Stimulated activated effector memory CD8-positive, alpha-beta T cell treated with anti-CD3 and anti-CD28 coated beads, Interleukin-12 subunit alpha, Interleukin-12 subunit beta, amount 100 ng/mL, for 72 hours (primary cell): ENCODE measurements at places on chromosomes 3 and 15.

DNA sequence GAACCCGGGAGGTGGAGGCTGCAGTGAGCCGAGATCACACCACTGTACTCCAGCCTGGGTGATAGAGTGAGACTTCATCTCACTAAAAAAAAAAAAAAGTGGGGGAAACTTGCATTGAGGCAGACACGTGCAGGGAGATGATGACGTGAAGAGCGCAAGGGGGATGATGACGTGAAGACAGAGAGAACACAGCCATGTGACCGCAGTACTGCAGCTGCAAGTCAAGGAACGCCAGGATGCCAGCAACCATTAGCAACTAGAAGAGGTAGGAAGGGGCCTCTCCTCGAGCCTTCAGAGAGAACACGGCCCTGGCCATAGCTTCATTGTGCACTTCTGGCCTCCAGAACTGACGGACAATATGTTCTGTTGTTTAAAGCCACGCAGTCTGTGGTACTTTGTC, 28.3 kb downstream of the RFT1 start:
- no peak for DNase-seq

- no peak for DNase-seq
Observed at GRCh38 chr15:39869254-39869653, 50.8 kb downstream of the GPR176 start.

- no peak for DNase-seq
Observed at GRCh38 chr3:61734749-61735686, 173.6 kb downstream of the PTPRG start.

DNA sequence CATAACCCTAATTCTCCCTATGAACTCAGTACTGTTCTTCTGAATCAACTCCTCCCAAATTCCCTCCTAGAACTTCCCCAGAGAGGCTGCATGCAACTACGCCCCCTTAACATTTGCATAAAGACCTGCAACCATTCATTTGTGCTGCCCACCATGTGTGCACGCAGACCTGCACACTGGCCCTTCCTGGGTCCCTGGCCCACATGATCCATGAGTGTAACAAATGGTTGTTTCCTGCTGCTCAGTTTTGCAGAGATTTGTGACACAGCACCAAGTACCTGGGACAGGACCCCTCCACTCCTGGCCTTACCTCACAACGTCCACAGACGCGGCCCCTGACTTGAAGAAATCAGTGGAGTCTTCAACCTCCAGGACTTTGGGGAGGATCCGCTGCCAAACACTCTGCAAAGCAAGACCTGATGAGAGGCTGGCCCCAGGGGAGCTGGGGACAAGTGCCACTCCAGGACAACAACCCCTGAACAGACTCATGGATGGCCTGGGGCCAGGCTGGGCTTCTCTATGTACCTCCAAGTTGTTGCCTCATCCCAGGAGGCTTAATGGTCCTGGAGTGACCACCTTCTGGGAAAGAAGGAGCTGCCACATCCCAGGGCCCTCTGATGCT, 33.8 kb downstream of the ALDH1L1 start:
- peak; percentile 2 for DNase-seq

DNA sequence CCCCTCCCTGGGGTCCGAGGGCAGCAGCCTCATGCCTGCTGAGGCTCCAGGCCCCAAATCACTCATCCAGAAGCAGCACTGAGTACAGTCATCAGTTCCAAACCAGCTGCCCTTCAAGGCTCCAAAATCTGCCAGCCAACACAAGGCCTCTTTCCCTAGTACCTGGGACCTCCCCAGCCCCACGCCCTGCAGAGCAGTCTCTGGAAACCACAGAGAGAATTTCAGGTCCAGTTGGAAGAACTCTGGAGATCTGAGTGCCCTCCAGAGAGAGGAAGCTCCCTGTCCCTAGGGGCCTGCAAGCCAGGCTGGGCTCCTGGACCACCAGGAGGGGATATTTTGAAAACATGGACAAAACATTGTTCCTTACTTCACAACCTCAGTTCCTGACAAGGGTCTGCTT, 26.2 kb downstream of the TKT start:
- no peak for DNase-seq

DNA sequence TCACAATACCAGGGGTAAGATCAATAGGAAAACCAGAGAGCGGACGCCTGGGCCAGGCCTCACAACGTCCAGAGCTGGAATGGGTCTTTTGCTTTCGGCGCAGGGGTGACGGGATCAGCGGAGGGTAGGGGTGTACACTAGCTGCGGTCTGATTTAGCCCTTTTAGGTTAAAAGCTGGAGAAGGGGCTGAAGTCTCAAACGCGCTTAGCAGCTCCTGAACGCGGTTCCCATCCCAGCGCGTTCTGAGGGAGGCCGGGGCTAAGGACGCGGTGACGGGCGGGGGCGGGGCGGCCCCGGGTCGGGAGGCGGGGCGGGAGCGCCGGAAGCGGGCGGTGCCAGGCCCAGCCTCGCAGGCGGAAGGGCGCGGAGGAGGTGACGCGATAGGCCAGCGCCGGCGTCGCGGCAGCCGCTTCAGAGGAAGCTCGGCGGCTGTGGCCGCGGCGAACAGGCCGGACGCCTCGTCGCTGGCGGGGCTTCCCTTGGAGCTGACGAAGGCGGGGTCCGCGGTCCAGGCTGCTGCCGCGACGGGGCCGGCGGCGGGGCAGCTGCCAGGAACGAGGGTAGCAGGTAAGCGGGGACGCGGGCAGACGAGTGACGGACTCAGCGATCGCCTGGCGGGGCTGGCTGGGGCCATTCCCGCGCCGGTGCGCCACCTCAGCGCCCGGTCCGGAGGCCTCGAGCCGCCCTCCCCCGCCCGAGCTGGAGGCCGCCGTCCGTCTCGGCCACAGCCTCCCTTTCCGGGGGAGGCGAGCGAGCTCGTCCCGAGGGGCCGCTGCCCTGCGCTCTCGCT, at the start of gene SENP5:
TSS of gene SENP5 (plus strand) at position 414 of the 790 bp plus-strand sequence. CDS start 17,262 bp downstream, outside the sequence.
- DNase-seq, result peak; percentile 90

DNA sequence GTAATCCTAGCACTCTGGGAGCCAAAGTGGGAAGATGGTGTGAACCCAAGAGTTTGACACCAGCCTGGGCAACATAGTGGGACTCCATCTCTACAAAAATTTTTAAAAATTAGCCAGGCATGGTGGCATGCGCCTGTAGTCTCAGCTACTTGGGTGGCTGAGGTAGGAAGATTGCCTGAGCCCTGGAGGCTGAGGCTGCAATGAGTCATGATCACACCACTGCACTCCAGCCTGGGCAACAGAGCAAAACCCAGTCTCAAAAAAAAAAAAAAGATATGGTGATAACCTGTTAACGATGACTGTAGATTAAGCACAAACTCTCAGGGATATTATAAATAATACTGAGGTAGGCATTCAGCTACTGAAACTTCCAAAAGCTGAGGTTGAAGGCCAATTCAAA, 107.5 kb downstream of the SLC49A4 start:
- no peak for DNase-seq

DNA sequence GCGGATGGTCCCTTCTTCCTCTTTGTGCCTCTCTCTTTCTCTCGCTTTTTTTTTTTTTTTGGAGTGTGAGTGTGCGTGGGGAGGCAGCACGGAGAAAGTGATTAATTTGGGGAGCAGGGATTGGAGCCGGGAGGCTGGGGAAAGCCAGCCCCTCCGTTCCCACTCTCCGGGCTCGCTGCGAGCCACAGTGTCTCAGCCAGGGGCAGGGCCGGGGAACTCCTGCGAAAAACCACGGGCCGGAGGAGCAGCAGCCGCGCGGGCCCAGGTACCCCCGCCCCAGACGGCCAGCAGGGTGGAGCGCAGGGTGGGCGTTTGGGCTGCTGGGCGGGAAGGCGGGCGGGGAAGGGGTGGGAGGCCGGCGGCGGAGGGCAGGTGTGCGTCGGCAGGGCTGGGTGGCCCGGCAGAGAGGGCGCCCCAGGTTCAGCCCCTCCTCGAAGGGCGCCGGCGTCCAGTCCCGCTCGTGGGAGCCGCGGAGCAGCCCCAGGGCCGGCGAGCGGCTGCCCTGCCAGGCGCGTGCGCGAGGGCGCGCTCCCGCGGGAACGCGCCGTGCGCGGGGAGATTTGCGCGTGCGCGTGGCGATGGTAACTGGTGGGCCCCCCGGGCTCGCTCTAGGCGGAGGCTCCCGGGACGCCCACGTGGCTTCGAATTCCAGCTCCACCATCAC, 1.4 kb downstream of the CHL1 start:
- no peak for DNase-seq

- no peak for DNase-seq
Observed at GRCh38 chr3:4447295-4447999, 19.6 kb downstream of the SUMF1 start.

- DNase-seq, result no peak
Observed at GRCh38 chr3:193593668-193594030, 641 bp downstream of the OPA1 start.

GRCh38 chr3:32412887-32413286, 21.2 kb downstream of the CMTM7 start:
- DNase-seq, result no peak

GRCh38 chr3:46406788-46407611, at the start of the genes CCR5AS and CCRL2:
Gene CCR5AS (minus strand): TSS chr3:46407066.
Gene CCRL2 (plus strand): TSS chr3:46407259. CDS start chr3:46408080, 821 bp downstream.
- DNase-seq, result peak; percentile 74

DNA sequence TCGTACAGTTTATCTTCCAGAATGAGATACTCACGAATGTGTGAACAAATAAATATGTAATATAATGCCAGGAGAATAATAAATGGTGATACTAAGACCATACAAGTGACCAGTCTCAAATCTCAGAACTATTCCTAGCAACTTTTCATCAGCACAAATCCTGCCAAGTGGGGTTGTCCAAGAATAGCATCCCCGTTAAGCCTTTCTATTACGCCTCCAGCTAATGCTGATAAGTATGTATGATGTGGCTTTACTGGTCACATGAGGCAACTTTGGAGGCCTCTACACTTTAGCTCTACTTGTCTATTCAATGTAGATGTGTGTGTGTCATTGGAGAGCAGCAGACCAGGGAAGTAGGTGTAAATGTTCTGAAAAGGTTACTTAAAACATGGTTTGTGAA, 129.5 kb downstream of the KCNMB2 start:
- no peak for DNase-seq

DNA sequence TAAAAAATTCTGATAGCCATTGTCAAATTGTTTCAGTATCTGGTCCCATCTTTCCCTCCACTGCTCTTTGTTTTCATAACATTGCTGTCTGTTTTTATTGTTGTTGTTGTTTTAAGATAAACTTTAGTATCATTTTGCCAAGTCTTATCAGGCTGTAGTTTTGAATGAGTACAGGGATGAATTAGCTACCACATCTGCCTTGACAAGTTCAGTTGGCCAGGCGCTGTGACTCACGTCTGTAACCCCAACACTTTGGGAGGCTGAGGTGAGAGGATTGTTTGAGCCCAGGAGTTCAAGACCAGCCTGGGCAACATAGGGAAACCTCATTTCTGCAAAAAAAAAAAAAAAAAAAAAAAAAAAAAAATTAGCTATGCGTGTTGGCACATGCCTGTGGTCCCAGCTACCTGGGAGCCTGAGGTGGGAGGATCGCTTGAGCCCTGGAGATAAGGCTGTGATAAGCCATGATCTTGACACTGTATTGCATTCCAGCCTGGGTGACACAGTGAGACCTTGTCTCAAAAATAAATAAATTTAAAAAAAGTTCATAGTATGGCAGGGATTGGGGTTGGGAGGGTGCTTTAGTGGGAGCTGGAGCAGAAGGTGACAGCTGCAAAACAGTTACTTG, 8.3 kb upstream of the ANKDD1A start:
- no peak for DNase-seq

GRCh38 chr3:42369832-42370231, 40.6 kb downstream of the LYZL4 start:
- no peak for DNase-seq

GRCh38 chr3:151393941-151394340, 9.4 kb upstream of the P2RY12 start:
- DNase-seq, result no peak

- no peak for DNase-seq
Observed at GRCh38 chr3:12954891-12955650, 113.7 kb upstream of the RPL32 start.

GRCh38 chr15:77862651-77863104, 214.8 kb downstream of the TBC1D2B start:
- DNase-seq, result no peak

GRCh38 chr3:126891791-126892190, 91.1 kb upstream of the PLXNA1 start:
- no peak for DNase-seq

GRCh38 chr3:28151608-28152228, 89.7 kb upstream of the CMC1 start:
- no peak for DNase-seq
